ENCODE measurements at places on chromosomes 1 and 21. TPM values are rescaled to one million over a fixed set of nuclear protein-coding genes. Genes with fewer than 3 reads are reported as not detected.
A peak's percentile ranks its signal among the peaks of the same experiment; 100 is the strongest.

Gene ZNF691
- 8.7 TPM for total RNA-seq

Gene GPX7
- 31.1 TPM for total RNA-seq

Gene ATP6V1G3
- total RNA-seq, result not detected

Gene RPL11
- 1,518 TPM for total RNA-seq

DNA sequence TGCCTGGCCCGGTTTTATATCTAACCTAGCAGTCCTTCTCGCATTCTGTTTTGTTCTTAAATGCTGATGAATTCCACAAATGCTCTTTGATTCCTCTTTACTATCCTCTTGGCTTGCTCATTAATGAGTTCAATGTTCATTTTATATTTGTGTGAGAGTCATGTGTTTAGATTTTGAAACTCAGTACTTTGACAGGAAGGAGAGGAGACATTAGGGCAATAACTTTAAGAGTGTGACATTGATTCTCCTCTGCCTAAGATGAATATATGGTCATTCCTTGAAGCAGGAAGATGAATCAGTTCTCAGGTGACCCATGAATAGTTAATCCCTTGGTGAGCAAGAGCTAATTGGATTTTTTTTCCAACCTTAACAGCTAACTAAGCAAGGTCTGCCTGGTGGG lies 84.1 kb downstream of the MRPS6 start:
- no peak for DNase-seq
- H3K36me3 ChIP-seq, result peaks cover 41% of the 10 kb centered on the region
- H3K4me1 ChIP-seq, result peaks cover 21% of the 10 kb centered on the region
- H3K27me3 ChIP-seq, result no peaks in the 10 kb centered on the region
- H3K27ac ChIP-seq, result no peak overlapping the region
- no peak overlapping the region for H3K4me3 ChIP-seq

GRCh38 chr1:63073309-63074306 lies 248.8 kb upstream of the FOXD3 start:
- no peaks in the 10 kb centered on the region for H3K4me1 ChIP-seq
- H3K27me3 ChIP-seq, result peaks cover 54% of the 10 kb centered on the region
- H3K27ac ChIP-seq, result no peak overlapping the region
- H3K36me3 ChIP-seq, result no peaks in the 10 kb centered on the region
- no peak for DNase-seq

GRCh38 chr1:91712393-91712792 lies 173.6 kb downstream of the TGFBR3 start:
- no peaks in the 10 kb centered on the region for H3K27me3 ChIP-seq
- H3K27ac ChIP-seq, result peak overlapping the region; percentile 90
- H3K4me1 ChIP-seq, result peaks cover 31% of the 10 kb centered on the region
- DNase-seq, result no peak
- H3K4me3 ChIP-seq, result no peak overlapping the region
- peaks cover 14% of the 10 kb centered on the region for H3K36me3 ChIP-seq

DNA sequence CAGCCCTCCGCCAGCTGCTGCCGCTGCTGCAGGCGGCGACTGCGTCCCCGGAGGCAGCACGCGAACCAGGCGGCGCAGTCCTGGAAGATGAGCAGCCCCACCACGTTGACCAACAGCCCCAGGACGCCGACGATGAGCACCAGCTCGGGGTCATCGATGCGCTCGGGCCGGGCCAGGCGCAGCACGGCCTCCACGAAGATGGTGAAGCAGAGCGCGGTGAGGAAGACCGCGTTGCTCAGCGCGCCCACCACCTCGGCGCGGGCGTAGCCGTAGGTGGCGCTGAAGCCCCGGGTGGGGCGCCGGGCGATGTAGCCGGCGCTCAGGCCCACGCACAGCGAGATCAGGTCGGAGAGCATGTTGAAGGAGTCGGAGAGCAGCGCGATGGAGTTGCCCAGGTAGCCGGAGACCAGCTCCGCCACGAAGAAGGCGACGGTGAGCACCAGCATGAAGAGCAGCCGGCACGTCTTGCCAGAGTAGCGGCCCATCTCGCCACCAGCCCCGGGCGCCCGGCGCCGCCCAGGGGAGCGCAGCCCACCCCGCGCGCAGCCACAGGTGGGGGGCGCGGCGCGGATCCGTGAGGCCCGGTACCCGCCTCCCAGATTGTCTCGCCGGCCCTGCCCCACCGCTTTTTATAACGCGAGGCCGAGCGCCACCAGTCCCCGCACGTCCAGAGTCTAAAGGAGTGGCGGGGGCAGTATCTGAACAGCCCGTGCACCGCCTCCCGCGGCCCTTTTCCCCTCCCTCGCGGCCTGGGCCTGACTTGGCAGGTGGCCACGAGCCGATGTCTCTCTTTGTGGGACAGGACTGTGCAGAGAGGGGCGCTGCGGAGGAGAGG lies at the start of gene SLC30A10:
TSS of gene SLC30A10 (minus strand) at position 602 of the 835 bp plus-strand sequence. CDS start at position 485, 117 bp downstream.
- H3K4me3 ChIP-seq, result peak within 1 kb of the TSS; percentile 67
- H3K4me1 ChIP-seq, result peaks cover 3% of the 10 kb centered on the region
- H3K27me3 ChIP-seq, result peaks cover 52% of the 10 kb centered on the region

GRCh38 chr1:21280011-21280471 lies 10.2 kb downstream of the ECE1 start:
- peak overlapping the region; percentile 76 for H3K27ac ChIP-seq
- peak overlapping the region; percentile 14 for H3K4me3 ChIP-seq
- DNase-seq, result no peak
- H3K4me1 ChIP-seq, result peaks cover 44% of the 10 kb centered on the region
- peaks cover 25% of the 10 kb centered on the region for H3K36me3 ChIP-seq

DNA sequence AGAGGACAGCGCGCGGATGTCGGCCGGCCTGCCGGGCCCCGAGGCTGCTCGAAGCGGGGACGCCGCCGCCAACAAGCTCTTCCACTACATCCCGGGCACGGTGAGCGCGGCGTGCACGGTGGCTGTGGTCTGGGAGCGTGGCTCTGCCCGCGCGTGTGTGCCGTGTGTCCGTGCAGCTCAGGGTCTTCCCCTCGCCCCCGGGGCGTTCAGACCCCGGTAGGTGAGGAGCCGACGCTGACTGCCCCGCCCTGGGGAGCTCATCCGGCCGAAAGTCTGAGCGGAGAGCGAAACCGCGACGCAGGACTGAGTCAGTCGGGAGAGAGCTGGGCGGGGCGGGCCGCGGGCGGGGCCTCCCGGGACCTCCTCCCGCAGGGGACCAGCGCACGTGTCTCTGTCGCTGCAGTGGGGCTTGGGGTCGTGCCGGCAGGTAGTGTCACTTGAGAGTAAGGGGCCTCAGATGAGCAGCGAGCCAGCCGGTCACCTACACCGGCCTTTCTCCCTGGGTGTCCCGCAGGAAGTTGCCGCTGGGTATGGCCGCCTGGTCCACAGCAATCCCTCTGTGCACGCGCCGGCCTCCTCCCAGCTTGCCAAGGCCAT lies 520 bp downstream of the PLEKHN1 start:
- peak; percentile 86 for DNase-seq
- H3K27ac ChIP-seq, result peak overlapping the region; percentile 80
- peaks cover 6% of the 10 kb centered on the region for H3K4me1 ChIP-seq
- peaks cover 12% of the 10 kb centered on the region for H3K27me3 ChIP-seq
- peaks cover 5% of the 10 kb centered on the region for H3K36me3 ChIP-seq

GRCh38 chr1:222582099-222582774 lies 7.5 kb downstream of the TAF1A start:
- H3K4me3 ChIP-seq, result no peak overlapping the region
- H3K27me3 ChIP-seq, result no peaks in the 10 kb centered on the region
- peaks cover 54% of the 10 kb centered on the region for H3K36me3 ChIP-seq
- H3K27ac ChIP-seq, result no peak overlapping the region

GRCh38 chr1:22591576-22591975 lies 28.3 kb downstream of the EPHA8 start:
- no peak overlapping the region for H3K4me3 ChIP-seq
- peaks cover 31% of the 10 kb centered on the region for H3K27me3 ChIP-seq
- no peaks in the 10 kb centered on the region for H3K36me3 ChIP-seq
- no peaks in the 10 kb centered on the region for H3K4me1 ChIP-seq

GRCh38 chr1:27102707-27103468 lies 52.0 kb downstream of the SLC9A1 start:
- H3K27ac ChIP-seq, result no peak overlapping the region
- no peaks in the 10 kb centered on the region for H3K27me3 ChIP-seq
- peak; percentile 76 for DNase-seq
- H3K4me3 ChIP-seq, result no peak overlapping the region
- peaks cover 15% of the 10 kb centered on the region for H3K36me3 ChIP-seq

DNA sequence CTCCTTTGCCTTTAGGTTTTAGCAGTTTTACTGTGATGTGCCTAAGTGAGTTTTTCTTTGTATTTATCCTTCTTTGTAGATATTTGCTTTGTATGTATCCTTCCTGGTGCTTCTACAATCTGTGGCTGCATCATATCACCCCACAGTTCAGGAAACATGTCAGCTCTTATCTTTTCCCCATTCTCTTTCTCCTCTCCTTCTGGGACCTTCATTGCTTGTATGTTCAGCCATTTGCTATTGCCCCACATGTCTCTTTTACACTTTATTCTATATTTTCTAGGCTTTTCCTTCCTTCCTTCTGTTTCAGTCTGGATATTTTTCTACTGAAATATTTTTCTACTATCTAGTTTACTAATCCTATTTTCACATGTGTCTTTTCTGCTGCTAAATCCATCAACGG lies 14.9 kb downstream of the KNCN start:
- no peak overlapping the region for H3K4me3 ChIP-seq
- peaks cover 3% of the 10 kb centered on the region for H3K4me1 ChIP-seq
- no peak for DNase-seq

DNA sequence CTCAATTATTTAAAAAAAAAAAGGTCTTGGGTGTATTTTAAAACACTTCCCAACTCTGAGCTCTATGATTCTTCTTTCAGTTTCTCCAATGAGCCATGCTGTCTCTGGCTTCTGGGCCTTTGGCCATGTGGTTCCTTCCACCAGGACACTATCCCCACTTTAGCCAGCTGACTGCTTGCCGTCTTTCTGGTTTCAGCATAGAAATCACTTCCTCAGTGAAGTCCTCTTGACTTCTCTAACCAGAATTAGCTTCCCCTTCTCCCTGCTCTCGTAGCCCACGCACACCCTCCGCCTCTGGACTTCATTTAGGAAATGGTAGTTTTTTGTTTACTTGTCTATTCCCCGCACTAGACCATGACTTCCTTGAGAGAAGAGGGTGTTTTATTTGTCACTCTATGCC lies 1.1 kb upstream of the DIO1 start:
- no peak overlapping the region for H3K4me3 ChIP-seq
- peaks cover 36% of the 10 kb centered on the region for H3K4me1 ChIP-seq
- H3K27ac ChIP-seq, result no peak overlapping the region
- no peak for DNase-seq
- no peaks in the 10 kb centered on the region for H3K36me3 ChIP-seq

- H3K27ac ChIP-seq, result no peak overlapping the region
- H3K27me3 ChIP-seq, result no peaks in the 10 kb centered on the region
- H3K4me3 ChIP-seq, result no peak overlapping the region
Observed at GRCh38 chr1:68321084-68321685, 88.9 kb upstream of the WLS start.

- H3K27ac ChIP-seq, result no peak overlapping the region
- H3K4me3 ChIP-seq, result no peak overlapping the region
- H3K36me3 ChIP-seq, result no peaks in the 10 kb centered on the region
- H3K27me3 ChIP-seq, result no peaks in the 10 kb centered on the region
Observed at GRCh38 chr1:154778944-154779343, 91.1 kb downstream of the KCNN3 start.

GRCh38 chr1:101154547-101154946 lies 82.3 kb upstream of the S1PR1 start:
- no peaks in the 10 kb centered on the region for H3K36me3 ChIP-seq
- no peak for DNase-seq
- peaks cover 34% of the 10 kb centered on the region for H3K4me1 ChIP-seq

DNA sequence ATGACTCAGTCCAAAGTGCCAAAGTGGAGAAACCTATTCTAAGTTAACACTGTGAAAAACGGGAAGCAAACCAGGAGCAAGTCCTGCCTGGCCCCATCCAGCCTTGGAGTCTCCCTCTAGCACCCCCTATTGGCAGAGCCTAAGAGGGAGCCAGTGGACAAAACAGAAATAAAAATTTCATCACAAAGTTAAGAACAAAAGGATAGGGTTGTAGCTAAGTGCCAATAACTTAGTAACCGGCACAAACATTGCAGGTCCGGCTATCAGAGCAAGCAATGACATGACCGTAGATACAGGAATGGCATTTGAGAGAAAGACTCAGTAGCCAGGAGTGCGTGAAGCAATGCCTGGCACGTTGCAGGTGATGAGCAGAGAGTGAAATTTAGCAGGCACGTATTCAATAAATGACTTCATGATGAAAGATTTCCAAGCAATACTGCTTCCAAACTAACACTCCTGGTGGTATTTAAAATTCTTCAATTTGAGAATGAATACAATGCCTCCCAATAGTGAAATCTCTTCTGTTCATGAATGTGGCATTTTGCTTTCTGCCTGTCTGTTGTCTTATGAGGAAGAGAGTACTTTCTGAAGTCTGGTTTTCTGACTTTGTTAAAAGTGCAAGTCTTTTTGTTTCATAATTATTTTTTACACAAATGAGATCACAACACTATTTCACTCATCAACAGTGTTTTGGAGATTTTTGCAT lies 391.0 kb downstream of the OMA1 start:
- no peak overlapping the region for H3K4me3 ChIP-seq
- DNase-seq, result no peak
- no peaks in the 10 kb centered on the region for H3K27me3 ChIP-seq
- H3K27ac ChIP-seq, result no peak overlapping the region

GRCh38 chr1:92374223-92374622 lies 75.4 kb downstream of the RPAP2 start:
- H3K4me3 ChIP-seq, result no peak overlapping the region
- H3K27me3 ChIP-seq, result no peaks in the 10 kb centered on the region

- no peak overlapping the region for H3K4me3 ChIP-seq
- no peak for DNase-seq
- H3K36me3 ChIP-seq, result peaks cover 27% of the 10 kb centered on the region
- H3K4me1 ChIP-seq, result no peaks in the 10 kb centered on the region
Observed at GRCh38 chr1:20854529-20854928, 67.4 kb upstream of the HP1BP3 start.

DNA sequence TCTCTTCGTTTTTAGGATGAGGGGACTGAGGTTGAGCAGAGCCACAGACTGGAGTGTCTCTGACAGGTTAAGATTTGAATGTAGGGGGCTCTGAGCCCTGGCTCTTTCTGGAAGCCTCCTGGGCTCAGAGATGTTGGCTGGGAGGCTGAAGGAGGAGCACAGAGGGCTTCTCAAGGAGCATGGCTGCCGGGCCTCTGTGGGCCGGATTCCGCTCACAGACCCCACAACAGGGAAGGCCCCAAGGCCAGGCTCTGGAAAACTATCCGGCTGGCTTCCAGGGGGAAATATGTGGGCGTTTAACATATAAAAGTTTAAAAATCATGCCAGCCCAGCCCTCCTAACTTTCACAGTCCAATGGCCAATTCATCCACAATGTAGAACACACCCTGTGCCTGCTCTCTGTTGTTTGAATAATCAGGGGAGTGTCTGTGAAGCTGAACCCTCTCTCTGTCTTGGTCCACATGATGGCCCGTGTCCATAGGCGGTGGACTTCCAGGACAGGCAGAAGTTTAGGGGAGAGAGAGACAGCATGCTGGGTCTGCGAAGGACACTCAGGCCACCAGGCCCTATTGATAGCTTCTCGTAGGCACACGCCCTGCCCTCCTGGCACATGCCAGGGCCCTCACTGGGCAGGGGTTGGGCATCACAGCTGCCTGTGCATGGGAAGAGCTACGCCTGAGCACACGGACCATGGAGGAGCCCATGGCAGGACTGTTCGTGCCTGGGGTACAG lies 10.8 kb downstream of the OBSCN start:
- no peaks in the 10 kb centered on the region for H3K27me3 ChIP-seq
- H3K27ac ChIP-seq, result no peak overlapping the region
- peaks cover 2% of the 10 kb centered on the region for H3K4me1 ChIP-seq
- DNase-seq, result no peak
- peaks cover 18% of the 10 kb centered on the region for H3K36me3 ChIP-seq
- no peak overlapping the region for H3K4me3 ChIP-seq

GRCh38 chr1:8496473-8496872 lies 178.6 kb downstream of the SLC45A1 start:
- H3K4me3 ChIP-seq, result no peak overlapping the region
- H3K27ac ChIP-seq, result peak overlapping the region; percentile 84

All from activated naive CD8-positive, alpha-beta T cell treated with anti-CD3 and anti-CD28 coated beads for 36 hours (primary cell).